Stimulated activated CD8-positive, alpha-beta memory T cell treated with anti-CD3 and anti-CD28 coated beads, Interleukin-12 subunit alpha, Interleukin-12 subunit beta, amount 100 ng/mL, for 4 hours (primary cell): ENCODE measurements at places on chromosomes 3 and 15.

- DNase-seq: no peak
Measured at GRCh38 chr15:72861354-72861910, 77.9 kb upstream of the ADPGK start.

- no peak for DNase-seq
Measured at GRCh38 chr15:47513471-47513870, 203.8 kb upstream of the SEMA6D start.

GRCh38 chr3:54647721-54648120, 280.1 kb downstream of the LRTM1 start:
- no peak for DNase-seq

GRCh38 chr3:124560666-124561215, 169.5 kb upstream of the UMPS start:
- no peak for DNase-seq

- DNase-seq: no peak
Measured at GRCh38 chr3:194150252-194150934, 14.4 kb downstream of the HES1 start.

- DNase-seq: no peak
Measured at GRCh38 chr15:99165956-99166689, 61.2 kb downstream of the SYNM start.

DNA sequence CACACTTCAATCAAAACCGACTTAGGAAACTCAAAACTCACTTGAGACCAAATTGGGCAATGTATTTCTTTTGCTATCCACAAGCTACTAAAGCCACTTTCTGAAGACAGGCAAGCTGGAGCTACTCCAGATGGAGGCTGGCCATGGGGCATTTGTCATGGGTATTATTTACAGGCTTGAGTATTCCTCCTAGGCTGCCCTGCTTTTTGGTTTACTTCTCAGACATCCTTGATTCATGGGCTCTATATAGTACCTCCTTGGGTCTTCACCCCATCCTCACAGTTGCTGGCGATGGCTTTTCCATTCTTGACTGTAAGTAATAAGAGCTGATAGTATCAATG, 18.6 kb upstream of the SYNM start:
- no peak for DNase-seq

DNA sequence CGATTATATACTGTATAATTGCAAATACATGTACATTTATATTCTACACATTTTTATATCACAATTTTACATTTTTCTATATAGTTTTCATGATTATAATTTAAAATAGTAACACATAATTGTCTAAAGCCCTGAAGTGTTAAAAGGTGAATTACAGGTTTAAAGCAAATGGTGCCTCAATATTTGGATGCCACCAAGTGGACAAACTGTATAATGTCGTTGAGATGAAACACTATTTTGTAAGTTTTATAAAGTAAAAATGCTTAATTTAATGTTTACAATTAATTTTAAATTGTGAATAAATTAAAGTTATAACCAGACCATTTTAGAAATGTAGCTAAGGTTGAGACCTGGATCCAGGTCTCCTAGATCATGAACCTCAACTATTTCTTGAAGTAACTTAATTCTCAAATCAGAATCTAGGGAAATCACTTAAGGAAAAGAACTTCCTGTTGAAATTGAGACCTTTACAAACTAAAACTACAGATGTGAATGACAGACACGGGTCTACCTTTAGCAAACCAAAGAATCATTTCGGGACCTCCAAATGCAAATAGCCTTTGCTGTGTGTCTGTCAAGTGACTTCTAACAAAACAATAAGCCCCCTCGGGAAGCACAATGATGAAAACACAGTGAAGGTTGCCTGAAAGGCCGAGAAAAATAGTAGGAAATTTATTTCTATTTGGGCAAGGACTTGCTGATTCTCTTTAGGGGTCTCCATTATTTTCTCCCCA, 37.8 kb downstream of the EHHADH start:
- DNase-seq: no peak

DNA sequence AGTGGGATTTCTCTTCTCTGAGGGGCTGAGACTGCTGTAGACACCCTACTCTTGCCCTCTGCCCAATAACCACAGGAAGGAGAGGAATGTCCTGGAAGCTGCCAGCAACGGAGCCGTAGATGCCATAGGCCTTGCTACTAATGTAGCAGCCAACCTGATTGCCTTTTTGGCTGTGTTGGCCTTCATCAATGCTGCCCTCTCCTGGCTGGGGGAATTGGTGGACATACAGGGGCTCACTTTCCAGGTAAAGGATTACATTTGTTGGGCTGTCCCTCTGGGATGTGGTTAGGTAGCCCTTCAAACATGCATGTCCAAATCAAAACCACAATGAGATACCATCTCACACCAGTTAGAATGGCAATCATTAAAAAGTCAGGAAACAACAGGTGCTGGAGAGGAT, 16.1 kb downstream of the SLC28A2 start:
- DNase-seq: no peak

DNA sequence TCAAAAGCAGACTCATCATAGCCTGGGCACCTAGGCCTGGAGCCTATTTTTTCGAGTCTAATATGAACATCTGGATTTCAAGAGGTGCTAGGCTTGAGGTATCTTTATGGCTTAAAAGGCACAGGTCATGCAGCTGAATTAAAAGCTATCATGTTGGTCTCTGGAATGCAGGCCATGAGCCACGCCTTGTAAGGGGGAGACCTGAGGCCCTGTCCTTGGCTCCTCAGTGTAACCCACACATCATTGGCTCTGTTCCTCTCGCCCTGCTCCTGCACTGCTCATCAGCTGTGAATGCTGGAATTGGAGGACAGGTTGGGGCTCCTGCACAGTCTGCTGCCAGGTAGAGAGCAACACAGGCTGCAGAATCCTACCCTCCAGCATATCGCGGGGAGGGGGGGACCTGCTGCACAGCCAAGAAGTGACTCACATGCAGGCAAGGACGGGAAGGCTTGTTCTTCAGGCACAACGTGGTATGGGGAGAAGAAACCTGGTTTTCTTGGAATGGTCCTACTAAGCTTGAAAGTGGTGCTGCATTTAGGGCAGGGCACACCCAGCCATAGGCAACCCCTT, 146.0 kb downstream of the CHST2 start:
- no peak for DNase-seq

DNA sequence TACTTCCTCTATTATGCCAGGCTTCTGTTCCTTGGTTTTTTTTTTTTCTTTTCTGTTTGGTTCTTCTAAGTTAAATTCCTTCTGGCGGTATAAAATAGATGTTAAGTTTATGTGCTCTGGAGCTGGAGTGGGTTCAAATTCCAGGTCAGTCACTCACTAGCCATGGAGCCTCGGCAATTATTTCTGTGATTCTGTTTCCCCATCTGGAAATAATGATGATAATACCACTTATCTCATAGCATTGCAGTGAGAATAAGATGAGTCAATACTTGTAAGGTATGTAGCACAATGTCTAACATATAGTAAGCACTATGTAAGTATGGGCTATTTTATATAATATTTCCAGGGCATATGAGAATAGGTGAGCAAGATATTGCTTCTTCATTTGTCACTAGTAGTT, 33.2 kb upstream of the ZDHHC23 start:
- no peak for DNase-seq

DNA sequence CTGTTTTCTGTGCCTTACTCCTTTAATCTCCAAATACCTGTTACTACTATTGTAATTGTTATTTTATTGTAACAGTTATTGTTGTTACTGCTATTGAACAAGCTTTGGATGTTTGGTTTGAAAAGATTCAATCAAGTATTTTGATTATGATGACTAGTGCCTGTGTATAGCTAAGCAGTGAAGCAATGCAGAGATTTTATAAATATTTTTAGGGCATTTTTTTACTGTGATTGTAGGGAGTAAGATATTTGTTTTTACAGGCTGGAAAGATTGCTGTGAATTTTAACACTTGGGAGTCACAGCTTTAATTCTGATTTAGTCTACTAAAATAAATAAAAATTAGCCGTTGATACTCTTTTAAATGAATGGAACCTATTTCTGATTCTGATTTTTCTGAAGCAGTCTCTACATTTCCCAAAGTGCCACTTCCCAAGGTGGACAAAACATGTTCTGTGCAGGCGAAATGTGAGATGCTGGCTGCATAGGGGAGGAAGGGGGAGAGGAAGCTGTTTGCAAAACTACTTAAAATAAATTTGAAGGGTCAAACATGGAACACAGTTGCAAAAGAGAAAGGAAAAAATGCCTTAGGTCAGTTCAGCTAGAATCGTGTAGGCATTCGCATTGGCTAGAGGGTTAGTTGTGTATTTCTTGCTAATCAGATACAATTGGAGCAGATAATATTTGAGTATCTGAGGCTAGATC, 25.7 kb downstream of the EEFSEC start:
- DNase-seq: no peak

DNA sequence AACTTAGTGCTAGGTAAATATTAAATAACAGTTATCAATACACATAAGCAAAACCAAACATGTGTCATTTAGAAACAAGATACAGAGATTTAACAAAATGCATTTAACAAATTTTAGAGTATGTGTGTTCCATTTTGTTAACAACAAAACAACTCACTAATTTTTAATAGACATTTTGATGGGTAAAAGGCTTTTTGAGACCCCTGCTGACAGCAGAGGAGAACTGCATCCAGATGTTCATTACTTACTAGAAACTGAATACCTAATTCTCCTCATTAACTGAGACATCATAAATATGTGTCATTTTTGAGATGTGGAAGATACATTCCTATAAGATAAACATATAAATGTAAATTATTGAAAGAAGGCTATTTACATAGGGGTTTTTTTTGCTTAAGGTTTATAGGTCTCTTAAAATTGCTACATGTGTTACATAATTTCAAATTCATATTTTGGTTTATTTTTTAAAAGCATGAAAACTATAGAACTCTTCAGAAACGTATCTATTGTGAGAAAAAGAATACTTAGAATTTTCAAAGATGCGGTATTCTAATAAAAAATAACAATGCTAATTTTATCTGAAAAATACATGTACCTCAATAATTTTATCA, 1009.8 kb downstream of the TUSC7 start:
- no peak for DNase-seq

DNA sequence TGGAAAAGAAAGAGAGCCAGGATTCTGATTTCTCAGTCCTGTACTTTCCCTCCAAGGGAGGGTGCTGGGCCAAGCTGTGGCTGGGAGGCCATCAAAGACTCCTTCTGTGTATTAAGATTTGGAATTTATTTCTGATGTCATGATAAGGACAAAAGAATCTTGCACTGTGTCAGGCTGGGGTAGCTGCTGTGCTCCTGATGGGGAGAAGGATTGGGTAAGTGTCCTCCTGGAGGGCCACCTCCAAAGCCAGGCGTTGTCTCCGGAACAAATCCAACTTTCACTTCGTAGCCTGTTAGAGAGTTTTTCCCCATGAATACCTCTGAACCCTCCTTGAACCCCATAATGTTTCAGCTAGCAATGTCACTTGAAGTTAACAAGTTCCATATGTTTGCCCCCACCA, 29.9 kb downstream of the CLDN11 start:
- no peak for DNase-seq

- no peak for DNase-seq
Measured at GRCh38 chr15:58147171-58147611, 9.0 kb downstream of the AQP9 start.

GRCh38 chr3:123319760-123320159, 118.0 kb downstream of the SEC22A start:
- DNase-seq: no peak

GRCh38 chr3:177944228-177944661, 592.0 kb upstream of the KCNMB2 start:
- no peak for DNase-seq

GRCh38 chr3:8730656-8731055, 2.9 kb upstream of the CAV3 start:
- no peak for DNase-seq

DNA sequence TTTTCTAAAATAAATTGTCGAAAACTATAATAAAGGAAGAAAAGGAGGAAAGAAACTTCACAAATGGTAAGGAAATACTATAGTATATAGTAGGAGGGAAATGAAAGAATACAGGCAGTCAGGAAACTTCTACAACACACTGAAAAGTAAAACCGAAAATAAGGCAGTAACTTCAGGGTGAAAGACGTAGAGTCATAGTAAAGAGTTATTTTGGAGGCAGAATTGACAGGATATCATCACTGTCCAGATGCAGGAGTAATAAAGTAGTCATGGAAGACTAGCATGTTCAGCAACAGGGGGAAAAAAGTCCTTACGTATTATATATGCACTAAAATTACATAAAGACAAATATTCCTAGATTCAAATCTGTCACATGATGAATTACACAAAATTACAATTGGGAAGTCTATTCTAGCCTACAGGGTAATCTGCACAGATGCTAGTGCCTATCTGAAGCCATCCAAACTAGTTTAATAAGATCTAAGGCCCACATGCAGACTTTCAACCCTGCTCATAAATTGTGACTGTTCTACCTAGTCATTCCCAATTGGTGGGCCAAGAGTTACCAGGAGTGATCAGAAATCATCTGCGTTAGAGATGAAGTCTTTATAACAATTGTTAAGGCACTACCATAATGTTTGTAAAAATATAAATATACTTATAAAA, 14.0 kb downstream of the VPS13C start:
- no peak for DNase-seq

GRCh38 chr3:167718582-167718981, 16.1 kb downstream of the PDCD10 start:
- DNase-seq: no peak

GRCh38 chr3:45513041-45513440, 81.5 kb upstream of the LIMD1 start:
- DNase-seq: no peak

- DNase-seq: no peak
Measured at GRCh38 chr3:13141991-13142412, 68.8 kb upstream of the IQSEC1 start.

GRCh38 chr15:60795889-60796288, 316.9 kb upstream of the ICE2 start:
- DNase-seq: no peak

DNA sequence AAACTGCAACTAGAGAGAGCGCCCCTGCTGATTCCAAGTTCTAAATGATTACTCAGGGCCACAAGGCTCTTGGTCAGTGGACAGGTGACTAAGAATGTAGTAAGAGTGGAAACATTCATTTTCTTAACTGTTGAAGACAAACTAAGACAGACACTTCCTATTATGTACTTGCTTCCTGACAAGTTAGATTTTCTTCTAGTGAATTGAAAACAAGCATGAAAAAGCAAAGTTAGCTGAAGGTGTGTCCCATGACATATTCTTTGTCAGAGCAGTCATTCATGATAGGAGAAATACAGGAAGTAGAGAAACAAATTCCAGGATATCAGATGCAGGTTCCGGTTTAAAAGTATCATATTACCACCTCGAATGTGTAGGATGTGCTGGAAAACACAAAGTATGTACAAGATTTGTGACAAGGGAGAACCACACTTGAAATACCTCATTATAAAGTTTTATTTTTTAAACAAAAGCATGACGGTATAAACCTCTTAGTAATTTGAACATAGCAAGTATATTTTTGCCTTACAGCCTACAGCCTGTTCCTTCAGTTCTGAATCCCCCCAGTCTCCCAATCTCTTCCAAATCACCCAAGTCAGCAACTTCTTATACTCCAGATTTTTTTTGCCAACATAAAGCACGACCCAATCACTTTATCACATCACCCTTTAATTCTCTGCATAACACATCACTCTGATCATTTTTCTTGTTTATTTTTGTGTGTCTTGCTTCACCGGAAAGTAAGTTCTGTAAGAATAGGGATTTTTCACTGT, 6.2 kb downstream of the TSPAN3 start:
- DNase-seq: no peak
